ENCODE measurements at places on chromosomes 13 and 19. TPM values are rescaled to one million over a fixed set of nuclear protein-coding genes. Genes with fewer than 3 reads are reported as not detected.

- peak; percentile 66 for DNase-seq
Observed at GRCh38 chr19:722553-723101, 13.9 kb downstream of the PALM start.

- DNase-seq = no peak
Observed at GRCh38 chr13:112251930-112252585, 124.1 kb upstream of the SPACA7 start.

Gene ICAM5
- not detected for total RNA-seq

Gene KBTBD6
- 5.9 TPM for total RNA-seq

- peak; percentile 11 for DNase-seq
Observed at GRCh38 chr13:98214707-98215106, 37.6 kb upstream of the RNF113B start.

DNA sequence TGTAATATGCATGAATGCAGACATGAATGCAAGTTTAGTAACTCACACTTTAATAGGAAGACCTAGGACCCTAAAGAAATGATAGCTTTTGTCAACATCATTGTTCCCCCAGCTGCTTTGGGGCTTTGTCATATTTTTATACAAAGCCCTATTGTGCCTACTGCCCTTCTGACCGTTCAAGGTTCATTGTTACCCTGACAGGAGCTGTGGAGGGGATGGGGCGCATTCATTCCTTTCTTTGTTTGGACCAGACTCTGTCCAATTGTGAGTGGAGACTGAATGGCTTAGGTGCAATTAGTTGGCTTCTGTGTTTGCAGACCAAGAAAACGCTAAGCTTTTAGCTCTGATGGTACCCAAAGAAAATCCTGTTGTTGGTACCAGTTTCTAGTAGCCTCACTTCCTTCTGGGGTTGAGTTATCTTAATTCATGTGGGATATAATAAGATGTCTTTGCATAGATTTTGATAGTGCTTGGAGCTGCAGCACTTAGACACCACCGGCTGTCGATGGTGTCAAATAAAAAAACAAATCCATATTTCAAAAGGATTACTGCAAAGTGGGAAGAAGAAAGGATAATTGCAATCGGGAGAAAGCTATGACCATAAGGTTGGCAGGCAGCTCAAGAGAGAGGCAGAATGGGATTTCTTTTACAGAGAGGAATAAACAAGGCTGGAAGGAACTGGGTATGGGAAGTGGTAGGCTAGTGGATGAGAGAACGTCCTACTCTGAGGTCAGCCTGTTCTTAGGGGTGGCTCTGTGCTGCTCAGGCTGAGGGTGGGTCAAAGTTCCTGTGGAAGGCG is 133.9 kb upstream of the TMTC4 start:
- no peak for DNase-seq

DNA sequence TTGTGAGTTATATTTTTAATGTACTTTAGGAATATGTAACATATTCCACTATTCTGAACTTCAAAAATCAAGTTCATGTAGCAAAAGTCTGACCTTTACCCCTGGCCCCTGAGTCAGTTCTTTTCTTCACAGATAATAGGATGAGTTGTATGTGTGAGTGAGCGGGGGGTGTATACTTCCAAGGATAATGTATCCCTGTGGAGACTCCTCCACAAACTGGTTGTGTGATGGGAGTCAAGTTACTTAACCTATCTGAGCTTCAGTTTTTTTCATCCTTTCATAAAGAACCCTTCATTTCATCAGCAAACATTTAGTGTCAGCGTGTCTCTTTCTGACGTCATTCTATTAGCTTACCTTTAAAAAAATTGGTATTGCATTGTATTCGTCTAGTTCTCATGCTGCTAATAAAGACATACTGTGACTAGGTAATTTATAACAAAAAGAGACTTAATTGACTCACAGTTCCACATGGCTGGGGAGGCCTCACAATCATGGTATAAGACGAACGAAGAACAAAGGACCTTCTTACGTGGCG is 288.1 kb upstream of the GPC6 start:
- no peak for DNase-seq

DNA sequence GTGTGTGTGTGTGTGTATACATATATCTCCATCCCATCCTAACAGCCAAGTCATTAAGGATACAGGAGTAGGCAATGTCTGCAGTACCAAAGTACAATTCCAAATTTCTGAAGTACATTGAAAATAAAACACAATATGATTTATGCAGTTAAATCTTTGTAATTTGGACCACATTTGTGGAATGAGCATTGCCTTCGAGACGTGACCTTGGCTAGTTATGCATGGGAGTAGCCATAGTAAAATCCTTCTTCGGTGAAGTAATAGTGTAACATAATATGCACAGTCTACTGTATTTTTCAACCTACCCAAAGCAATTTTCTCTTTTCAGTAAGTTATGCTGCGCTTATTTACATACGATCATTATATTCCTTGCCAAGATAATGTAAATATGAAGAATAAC is 665.7 kb upstream of the GPC6 start:
- DNase-seq = no peak

- no peak for DNase-seq
Observed at GRCh38 chr13:113784645-113785024, 25.6 kb downstream of the TMEM255B start.

- DNase-seq = no peak
Observed at GRCh38 chr13:43755844-43756243, 30.9 kb downstream of the ENOX1 start.

DNA sequence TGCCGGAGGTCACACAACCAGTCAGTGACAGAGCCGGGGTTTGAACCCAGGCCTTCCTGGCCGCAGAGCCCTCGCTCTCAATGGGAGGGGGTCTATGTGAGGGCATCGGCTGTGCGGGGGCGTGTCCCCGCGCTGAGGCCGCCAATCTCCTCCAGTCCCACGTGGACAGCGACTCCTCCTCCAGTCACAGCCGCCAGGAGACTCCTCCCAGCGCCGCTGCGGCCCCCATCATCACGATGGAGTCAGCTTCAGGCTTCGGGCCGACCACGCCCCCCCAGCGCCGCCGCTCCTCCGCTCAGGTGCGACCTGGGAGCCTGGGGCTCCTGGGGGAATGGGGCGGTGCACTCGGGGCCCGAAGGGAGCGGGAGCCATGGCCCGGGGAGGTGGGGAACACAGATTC is 6.0 kb downstream of the SPRED3 start:
- peak; percentile 63 for DNase-seq

- DNase-seq = no peak
Observed at GRCh38 chr13:40028446-40028845, 373.0 kb downstream of the COG6 start.

Gene RAD23A
- 60.5 TPM for total RNA-seq

DNA sequence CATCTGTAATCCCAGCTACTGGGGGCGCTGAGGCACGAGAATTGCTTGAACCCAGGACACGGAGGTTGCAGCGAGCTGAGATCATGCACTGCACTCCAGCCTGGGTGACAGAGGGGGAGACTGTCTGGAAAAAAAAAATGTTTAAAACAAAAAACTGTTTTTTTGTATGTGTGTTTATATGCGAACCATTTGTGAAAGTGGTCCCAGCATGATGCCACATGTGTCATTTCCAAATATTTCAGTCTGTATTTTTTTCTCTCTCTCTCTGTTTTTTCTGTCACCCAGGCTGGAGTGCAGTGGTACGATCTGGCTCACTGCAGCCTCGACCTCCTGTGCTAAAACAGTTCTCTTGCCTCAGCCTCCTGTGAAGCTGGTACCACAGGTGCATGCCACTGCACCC is 37.4 kb downstream of the SAE1 start:
- DNase-seq = no peak

Gene ZNF429
- 3.8 TPM for total RNA-seq

- DNase-seq = no peak
Observed at GRCh38 chr19:3949997-3950859, 17.4 kb downstream of the NMRK2 start.

Gene OR7D2
- not detected for total RNA-seq

- no peak for DNase-seq
Observed at GRCh38 chr13:57302604-57303003, 135.6 kb downstream of the PRR20E start.

- peak; percentile 54 for DNase-seq
Observed at GRCh38 chr13:28819735-28820098, 422 bp upstream of the MTUS2 start.

All from lung microvascular endothelial cell (primary cell).